Fibroblast of skin of left biceps (primary cell): ENCODE measurements at places on chromosomes 2 and 18.

- no peak for DNase-seq
Observed at GRCh38 chr2:136809998-136810397, 44.7 kb downstream of the THSD7B start.

- DNase-seq = peak; percentile 66
Observed at GRCh38 chr18:55179835-55180234, 220.6 kb upstream of the CCDC68 start.

DNA sequence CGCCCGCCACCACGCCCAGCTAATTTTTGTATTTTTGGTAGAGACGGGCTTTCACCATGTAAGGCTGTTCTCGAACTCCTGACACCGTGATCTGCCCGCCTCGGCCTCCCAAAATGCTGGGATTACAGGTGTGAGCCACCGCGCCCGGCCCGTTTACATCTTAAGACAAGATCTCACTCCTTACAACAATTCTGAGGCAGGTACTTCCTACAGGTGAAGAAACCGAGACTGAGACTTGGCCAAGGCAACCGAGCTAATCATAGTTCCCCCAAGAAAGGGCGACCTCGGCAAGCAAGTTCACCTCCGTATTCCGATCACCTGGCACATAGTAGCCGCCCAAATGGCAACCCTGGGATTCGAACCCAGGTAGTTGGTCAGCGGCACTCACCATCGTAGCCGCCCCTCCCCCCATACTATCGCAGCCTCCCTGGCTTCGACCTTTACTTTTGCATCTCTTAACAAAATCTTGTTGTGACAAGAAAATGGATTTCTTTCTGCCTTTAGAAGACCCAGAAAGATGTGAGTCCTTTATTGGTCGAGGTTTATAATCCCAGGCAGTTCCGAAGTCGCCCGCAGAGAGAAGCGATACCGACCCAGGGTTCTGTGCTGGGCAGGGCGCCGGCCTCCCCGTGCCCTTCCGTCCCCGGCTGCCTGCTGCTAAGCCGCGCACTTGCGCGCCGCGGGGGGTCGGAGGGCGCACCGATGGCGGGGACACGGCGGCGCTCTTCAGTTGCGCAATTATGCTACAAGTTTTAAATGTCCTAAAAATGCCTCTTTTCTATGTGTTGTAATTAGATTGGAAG lies 1.1 kb upstream of the FZD5 start:
- no peak for DNase-seq

DNA sequence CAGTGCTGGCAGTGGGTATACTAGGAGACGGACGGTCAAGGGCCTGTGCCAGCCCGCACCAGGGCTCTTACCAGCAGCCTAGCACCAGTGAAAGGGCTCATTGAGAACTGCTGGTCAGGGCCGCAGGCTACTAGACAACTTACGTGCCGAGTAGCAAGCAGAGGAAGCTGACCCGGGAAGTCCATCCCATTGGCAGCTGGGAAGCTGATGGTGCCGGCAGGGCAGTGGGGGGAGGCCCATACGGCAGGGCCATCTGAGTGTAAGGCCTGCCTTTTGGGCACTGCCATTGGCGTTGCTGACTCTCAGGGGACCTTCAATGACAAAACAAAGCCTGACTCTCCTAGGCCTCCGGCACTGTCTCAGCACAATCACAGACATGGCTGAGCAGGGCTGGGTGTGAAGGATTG lies 20.6 kb downstream of the EFR3B start:
- no peak for DNase-seq

- DNase-seq = no peak
Observed at GRCh38 chr2:16609786-16610185, 55.8 kb downstream of the CYRIA start.

DNA sequence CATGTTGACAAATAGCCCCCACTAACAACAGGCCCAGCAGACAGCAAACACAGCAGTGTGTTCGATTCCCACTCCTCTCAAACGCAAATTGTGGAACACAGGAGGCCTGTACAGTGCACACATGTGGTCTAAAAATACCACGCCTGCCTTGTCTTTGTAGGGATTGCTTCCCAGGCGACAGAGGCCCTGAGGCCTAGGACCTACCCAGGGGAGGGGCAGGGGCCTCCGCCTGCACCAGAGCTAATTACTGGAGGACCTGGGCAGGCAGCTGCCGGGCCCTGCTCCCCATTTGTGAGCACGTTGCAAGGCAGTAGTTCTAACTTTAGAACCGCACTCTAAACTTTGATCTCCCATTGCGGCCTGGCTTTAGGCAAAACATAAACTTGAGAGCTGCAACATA lies 316.0 kb downstream of the TXNL1 start:
- DNase-seq = no peak

DNA sequence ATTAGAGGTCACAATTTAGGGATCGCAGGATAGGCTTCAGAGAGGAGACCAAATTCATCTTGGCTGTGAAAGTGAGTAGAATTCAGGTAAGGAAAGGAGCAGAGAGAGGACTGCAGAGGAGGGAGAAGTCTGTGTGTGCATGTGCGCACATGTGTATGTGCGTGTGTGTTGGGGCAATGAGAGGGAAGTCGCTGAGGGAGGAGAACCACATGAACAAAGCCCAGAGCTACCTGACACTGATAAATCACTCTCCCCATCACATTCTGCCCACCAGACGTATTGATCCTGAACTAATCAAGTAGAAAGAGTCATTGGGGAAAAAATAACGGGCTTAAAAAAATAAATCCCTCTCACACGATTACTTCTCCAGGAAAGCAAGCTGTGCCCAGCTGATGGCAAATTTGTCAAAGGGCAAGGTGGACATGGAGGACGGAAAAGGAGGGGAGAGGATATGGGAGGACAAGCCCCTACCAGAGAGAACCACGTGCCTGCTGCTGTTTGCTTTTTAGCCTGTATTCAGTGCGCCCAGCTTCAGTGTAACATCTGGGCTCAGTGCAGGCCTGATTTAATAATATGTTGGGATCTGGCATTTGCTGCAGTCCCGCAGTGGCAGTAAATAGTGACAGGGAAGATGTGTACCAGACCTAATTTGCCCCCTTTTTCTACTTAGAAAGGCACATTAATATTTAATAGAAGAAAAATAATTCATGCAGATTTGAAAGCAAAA lies 307.5 kb downstream of the C1D start:
- DNase-seq = no peak

DNA sequence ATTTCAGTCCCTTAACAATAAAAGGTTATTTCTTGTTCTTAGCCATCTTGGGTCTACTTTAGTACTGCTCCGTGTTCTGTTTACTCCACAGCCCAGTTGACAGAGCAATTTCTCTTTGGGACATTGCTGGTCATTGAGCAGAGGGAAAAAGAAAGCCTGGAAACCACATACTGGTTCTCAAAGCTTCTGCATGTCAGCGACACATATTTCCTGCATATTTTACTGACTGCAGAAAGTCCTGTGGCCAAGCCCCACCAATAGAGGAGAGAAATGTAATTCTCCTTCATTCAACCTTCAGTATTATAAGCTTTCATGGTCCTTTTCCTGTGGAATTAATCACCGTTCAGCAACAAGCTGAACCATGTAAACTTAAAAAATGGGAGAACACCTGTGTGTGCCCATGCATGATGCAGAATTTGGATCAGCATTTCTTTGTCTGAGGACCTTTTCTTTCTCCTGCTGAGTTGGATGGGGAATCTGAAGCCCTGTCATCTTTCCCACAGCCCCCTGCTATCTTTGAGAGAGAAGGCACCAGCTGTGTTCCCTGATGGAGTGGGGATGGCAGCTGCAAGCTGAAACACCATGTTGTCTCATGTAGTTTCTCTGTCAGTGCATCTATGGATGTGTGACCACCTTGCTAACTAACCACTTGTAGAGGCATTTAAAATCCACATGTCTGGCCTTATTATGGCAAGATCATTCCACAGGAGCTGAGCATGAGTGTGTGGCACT lies 431.6 kb downstream of the MEIS1 start:
- DNase-seq = no peak

- DNase-seq = no peak
Observed at GRCh38 chr18:45106331-45106774, 425.7 kb downstream of the SETBP1 start.

- no peak for DNase-seq
Observed at GRCh38 chr18:12907258-12907925, 23.4 kb upstream of the PTPN2 start.

- DNase-seq = no peak
Observed at GRCh38 chr2:42787788-42788477, 4.5 kb downstream of the HAAO start.

DNA sequence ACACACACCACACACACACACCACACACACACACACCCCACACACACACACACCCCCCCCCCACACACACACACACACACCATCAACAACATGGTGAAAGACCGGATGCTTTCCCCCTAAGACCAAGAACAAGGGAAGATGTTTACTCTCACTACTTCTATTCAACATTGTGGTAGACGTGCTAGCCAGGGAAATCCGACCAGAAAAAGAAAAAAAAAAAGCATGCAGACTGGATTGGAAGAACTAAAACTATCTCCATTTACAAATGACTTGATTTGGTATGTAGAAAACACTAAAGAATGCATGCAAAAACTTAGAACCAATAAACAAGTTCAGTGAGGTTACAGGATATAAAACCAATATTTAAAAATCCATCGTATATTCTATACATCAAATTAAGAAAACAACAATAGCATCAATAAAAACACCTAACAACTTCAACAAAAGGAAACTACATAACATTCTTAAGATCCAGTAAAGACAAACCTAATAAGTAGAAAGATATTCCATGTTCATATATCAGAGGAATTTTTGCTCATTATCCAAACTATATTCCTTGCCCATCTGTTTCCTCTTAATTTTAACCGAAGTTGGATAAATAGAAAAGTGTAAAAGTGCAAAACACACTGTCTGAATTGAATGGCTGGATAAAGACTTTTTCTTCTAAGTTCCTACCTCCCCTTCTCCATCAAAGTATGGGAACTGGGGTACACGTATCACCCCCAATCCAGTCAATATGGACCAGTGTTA lies 51.5 kb upstream of the RNU4ATAC start:
- DNase-seq = peak; percentile 22

- DNase-seq = no peak
Observed at GRCh38 chr2:85698184-85698879, 4.2 kb downstream of the GNLY start.

DNA sequence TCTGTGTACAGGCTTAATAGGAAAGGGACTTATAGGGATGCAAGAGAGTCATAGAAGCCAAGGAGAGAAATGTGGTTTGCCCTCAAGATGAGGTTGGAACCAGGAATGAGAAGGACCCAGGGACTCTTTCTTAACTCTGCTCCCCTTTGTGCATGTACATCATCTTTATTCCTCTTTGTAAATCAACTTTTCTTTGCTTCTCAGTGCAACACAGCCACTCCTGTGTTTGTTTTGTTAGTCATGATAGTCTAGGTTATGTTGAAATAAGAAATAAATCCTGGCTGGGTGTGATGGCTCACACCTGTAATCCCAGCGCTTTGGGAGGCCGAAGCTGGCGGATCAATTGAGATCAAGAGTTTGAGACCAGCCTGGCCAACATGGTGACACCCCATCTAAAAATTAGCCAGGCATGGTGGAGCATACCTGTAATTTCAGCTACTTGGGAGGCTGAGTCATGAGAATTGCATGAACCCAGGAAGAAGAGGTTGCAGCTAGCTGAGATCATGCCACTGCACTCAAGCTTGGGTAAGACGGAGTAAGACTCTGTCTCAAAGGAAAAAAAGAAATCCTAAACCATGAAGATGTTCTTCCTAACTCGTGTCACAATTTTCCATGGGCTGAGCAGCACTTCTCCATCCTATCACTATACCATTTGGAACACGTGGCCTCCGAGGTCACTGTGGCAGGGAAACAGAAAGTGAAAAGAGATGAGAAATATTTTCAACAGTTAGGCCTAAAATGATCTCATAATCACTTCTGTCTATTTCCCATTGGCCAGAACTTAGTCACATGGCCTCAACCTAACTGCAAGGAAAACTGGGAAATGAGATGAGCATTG lies 73.0 kb upstream of the TMEM17 start:
- DNase-seq = peak; percentile 37

DNA sequence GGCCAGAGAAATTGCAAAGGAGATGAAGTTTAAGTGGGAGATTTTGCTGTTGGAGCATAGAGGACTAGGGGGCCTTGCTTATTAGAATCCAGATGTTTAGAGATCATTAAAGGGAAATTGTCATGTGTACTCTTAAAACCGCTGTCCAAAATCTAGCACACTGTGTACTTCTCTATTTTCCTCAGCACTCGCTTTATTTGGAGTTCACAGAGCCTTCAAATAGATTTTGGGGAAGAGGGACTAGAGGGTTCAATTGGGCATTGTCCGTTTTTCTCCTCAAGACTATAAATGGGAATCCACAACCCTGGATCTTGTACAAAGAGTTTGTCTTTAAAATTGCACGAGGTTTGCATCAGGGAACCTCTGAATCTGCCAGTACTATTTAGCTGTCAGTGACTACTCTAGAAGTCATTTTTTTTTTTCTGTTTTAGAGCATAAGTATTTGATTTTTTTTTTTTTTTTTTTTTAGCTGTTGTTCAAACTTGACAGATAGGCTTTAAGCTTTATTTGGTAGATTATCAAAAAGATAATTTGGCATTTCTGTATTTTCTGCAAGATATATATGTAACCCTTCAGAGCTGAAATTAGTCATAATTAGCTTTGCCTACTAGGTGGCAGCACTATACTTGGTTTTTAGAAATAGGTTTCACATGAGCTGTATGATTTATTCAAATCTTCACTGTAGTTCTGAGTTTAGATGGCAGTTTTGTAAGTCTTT lies 14.2 kb downstream of the PMS1 start:
- DNase-seq = no peak

GRCh38 chr18:24022161-24022560 lies 7.6 kb downstream of the TTC39C start:
- no peak for DNase-seq

DNA sequence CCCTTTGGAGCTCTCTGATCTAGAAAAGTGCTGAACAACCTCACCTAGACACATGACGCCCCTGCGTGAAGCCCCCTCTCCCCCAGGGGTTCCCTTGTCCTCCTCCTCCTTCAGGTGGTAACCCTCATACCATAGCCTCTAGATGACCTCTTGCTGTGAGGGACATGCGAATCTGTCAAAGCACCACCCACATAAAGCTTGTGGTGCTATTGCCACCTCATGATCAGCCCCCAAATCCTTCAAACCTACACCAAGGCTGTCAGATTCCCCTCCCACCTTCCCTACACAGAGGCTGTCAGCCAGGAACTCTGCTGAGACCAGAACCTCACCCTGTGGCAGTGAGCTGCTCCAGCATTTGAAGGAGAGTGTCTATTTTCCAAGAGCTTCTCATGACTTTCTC lies 43.1 kb upstream of the TEX51 start:
- no peak for DNase-seq

DNA sequence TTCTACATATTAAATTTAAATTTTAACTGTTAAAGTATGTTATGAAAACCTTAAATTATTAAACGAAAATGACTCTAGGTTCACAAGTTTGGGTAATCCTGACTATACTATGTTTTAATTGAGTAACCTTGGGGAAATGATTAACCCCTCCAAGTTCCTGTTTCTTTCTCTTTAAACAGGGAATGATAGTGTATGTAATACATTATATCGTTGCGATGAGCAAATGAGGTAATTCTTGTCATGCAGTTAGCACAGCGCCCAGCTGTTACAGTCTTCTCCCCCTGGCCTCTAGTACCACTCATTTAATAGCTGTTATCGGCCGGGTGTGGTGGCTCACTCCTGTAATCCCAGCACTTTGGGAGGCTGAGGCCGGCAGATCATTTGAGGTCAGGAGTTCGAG lies 80.4 kb downstream of the MTA3 start:
- DNase-seq = no peak
